ENCODE measurements at places on chromosomes 5 and 9.

GRCh38 chr9:86099701-86100364, 475 bp upstream of the GOLM1 start:
- H3K4me1 ChIP-seq, result no peaks in the 10 kb centered on the region
- peak overlapping the region; percentile 66 for H3K4me3 ChIP-seq
- H3K27me3 ChIP-seq, result no peaks in the 10 kb centered on the region
- DNase-seq, result peak; percentile 48
- H3K36me3 ChIP-seq, result no peaks in the 10 kb centered on the region
- H3K27ac ChIP-seq, result peak overlapping the region; percentile 70

DNA sequence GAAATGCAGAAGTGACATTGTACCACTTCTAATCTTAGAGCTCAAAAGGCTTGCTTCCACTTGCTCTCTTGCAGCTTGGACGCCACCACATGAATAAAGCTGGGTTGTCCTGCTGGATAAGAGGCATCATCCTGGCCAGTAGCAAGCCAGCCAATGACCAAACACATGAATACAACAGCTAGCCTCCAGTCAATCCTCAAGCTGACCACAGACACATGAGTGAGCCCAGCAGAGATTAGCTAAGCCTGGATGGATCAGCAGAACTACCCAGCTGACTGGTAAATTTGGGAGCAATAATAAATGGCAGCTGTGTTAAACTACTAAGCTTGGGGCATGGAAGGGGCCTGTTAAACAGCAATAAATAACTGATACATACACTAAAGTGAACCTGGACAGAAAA, 121.1 kb upstream of the SLC12A2 start:
- no peak for DNase-seq
- H3K27me3 ChIP-seq, result no peaks in the 10 kb centered on the region
- H3K4me3 ChIP-seq, result no peak overlapping the region
- H3K27ac ChIP-seq, result no peak overlapping the region

DNA sequence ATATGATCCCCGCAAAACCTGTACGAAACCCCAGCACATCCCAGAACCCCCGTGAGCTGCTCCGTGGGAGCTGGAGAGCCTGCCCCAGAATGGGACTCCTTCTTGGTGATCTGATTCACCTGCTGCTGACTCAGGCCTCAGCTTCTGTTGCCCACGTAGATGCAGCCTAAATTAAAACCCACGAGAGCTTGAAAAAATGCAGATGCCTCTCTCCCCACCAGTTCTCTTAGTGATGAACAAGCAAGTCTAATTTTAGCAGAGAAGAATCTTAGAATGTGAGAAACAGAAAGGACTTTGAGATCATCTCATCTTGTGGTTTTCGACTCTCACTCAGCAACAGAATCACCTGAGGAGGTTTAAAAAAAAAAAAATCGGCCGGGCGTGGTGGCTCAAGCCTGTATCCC, 57.6 kb downstream of the TMOD1 start:
- peaks cover 93% of the 10 kb centered on the region for H3K4me1 ChIP-seq
- H3K4me3 ChIP-seq, result no peak overlapping the region
- no peaks in the 10 kb centered on the region for H3K27me3 ChIP-seq
- peak overlapping the region; percentile 91 for H3K27ac ChIP-seq

- H3K27ac ChIP-seq, result no peak overlapping the region
- DNase-seq, result no peak
- peaks cover 3% of the 10 kb centered on the region for H3K27me3 ChIP-seq
- H3K36me3 ChIP-seq, result no peaks in the 10 kb centered on the region
- H3K4me3 ChIP-seq, result no peak overlapping the region
Observed at GRCh38 chr5:127184851-127185250, 105.7 kb upstream of the MEGF10 start.

DNA sequence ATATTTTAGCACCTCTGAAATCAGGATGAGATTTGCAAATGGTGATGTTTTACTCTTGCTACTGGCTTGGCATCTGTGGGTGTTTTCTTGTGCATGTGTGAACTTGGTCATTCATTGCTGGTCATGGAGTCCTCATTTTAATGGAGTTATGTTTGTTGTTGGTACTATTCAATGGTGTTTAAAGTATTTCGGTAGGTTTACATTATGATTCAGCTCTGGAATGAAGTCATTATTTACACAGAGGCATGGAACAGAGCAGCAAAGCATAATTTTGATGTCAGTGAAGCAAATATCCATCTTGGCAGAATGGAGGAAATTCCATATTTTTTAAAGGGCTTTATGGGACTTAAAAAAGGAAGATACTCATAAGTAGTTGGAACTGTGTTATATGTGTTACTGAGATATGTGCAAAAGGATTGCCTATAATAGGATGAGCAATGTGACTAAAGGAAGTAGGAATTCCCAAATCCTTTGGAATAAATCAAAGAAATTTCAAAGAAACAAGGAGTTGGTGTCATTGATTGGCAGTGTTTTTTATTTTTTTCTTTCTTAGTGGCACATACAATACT, 147.4 kb downstream of the ACTBL2 start:
- no peaks in the 10 kb centered on the region for H3K36me3 ChIP-seq
- no peak overlapping the region for H3K27ac ChIP-seq
- H3K4me1 ChIP-seq, result no peaks in the 10 kb centered on the region
- no peak for DNase-seq
- H3K4me3 ChIP-seq, result no peak overlapping the region

DNA sequence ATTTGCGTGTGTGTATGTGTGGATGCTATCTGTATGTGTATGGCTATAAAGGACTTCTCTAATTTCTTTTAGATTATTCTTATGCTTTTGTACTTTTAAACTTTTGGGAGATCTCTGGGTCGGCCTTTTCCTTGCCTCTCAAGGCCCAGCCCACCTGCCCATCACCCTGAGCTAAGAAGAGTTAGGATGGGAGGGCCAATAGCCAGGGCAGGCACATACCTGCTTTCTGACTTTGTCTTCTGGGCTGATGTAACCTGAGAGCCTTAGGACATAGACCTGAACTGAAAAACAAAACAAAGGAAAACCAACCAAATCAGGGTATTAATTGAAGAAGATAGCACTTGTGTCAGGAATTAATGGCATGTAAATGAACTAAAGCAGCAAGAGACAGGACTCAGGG, 100.2 kb downstream of the IRX1 start:
- H3K27ac ChIP-seq, result no peak overlapping the region
- no peak for DNase-seq
- no peaks in the 10 kb centered on the region for H3K27me3 ChIP-seq
- no peaks in the 10 kb centered on the region for H3K36me3 ChIP-seq

GRCh38 chr9:133861692-133862091, 123.5 kb upstream of the SARDH start:
- no peak overlapping the region for H3K27ac ChIP-seq
- DNase-seq, result no peak
- H3K27me3 ChIP-seq, result no peaks in the 10 kb centered on the region
- peaks cover 6% of the 10 kb centered on the region for H3K4me1 ChIP-seq
- H3K4me3 ChIP-seq, result no peak overlapping the region
- H3K36me3 ChIP-seq, result peaks cover 5% of the 10 kb centered on the region

DNA sequence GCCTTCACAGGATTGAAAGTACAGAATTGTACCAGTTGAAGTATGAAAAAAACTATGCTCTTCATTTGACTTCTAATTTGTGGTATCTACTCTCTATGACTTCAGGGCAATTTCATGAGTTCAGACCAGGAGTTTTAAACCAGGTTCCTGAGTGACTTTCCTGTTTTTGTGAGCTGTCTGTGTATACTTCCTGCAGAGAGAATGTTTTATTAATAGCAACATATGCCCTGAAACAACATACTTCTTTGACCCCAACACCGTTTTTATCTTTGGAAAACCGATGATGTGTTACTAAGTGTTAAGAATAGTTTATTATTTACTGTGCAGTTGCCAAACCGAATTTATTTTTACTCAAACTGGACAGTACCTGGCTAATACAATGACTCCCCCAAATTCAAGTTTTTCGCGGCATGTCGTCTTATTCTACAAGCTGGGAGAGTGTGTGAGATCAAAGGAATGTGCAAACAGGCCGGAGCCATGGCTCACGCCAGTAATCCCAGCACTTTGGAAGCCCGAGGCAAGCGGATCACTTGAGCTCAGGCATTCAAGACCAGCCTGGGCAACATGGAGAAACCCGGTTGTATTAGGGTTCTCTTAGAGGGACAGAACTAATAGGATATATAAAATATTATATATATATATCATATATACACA, 58.7 kb upstream of the ERBIN start:
- H3K4me3 ChIP-seq, result no peak overlapping the region
- no peaks in the 10 kb centered on the region for H3K27me3 ChIP-seq
- H3K27ac ChIP-seq, result no peak overlapping the region
- no peak for DNase-seq
- H3K36me3 ChIP-seq, result no peaks in the 10 kb centered on the region

- H3K27ac ChIP-seq, result no peak overlapping the region
- no peak for DNase-seq
- H3K4me1 ChIP-seq, result no peaks in the 10 kb centered on the region
- H3K4me3 ChIP-seq, result no peak overlapping the region
- H3K27me3 ChIP-seq, result no peaks in the 10 kb centered on the region
Observed at GRCh38 chr5:149317281-149318048, 27.8 kb upstream of the GRPEL2 start.

- no peaks in the 10 kb centered on the region for H3K36me3 ChIP-seq
- H3K4me1 ChIP-seq, result peaks cover 3% of the 10 kb centered on the region
- no peaks in the 10 kb centered on the region for H3K27me3 ChIP-seq
- no peak overlapping the region for H3K4me3 ChIP-seq
- DNase-seq, result no peak
- no peak overlapping the region for H3K27ac ChIP-seq
Observed at GRCh38 chr9:83423815-83424707, 114.1 kb downstream of the FRMD3 start.
